Testis (tissue), 5 donors: ENCODE measurements at places on chromosomes 4 and X. TPM values are rescaled to one million over a fixed set of nuclear protein-coding genes. Genes with fewer than 3 reads are reported as not detected.

The NEIL3 gene
- 2.7 TPM for polyA plus RNA-seq

The OSTC gene
- 78.1 TPM for polyA plus RNA-seq

The CDX4 gene
- 0.21 TPM for polyA plus RNA-seq

The TRPC3 gene
- polyA plus RNA-seq: 0.57 TPM

The PABPC1L2B gene
- 0.73 TPM for polyA plus RNA-seq

The INTS6L gene
- polyA plus RNA-seq: 15.0 TPM

The FDCSP gene
- polyA plus RNA-seq: 0.96 TPM

The THOC2 gene
- 14.4 TPM for polyA plus RNA-seq
